ENCODE measurements at places on chromosomes 2 and 18.

DNA sequence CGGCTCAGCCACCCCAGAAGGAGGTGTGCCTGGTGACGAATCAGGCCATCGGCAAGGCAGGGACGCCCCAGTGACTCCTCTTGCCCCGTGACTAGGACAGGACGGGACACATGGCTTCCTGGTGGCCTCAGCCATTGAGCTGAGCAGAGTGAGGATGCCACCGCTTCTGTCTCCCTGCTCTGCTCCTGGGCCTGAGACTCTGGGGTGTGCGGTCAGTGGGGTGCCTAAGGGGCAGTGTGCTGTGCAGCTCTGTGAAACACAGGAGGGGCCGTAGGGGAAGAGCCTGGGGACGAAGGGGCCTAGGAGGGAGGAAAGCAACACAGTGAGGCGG is 24.3 kb downstream of the IGFBP5 start:
- DNase-seq, result no peak

DNA sequence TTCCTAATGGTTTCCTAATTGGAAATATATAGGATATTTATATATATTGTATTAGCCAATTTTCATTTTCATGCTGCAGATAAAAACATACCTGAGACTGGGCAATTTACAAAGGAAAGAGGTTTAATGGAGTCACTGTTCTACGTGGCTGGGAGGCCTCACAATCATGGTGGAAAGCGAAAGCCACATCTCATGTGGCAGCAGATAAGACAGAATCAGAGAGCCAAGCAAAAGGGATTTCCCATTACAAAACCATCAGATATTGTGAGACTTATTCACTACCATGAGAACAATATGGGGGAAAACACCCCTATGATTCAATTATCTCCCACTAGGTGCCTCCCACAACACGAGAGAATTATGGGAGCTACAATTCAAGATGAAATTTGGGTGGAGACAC is 242.5 kb upstream of the NETO1 start:
- no peak for DNase-seq

GRCh38 chr2:163943403-163944346 is 207.9 kb upstream of the FIGN start:
- no peak for DNase-seq

DNA sequence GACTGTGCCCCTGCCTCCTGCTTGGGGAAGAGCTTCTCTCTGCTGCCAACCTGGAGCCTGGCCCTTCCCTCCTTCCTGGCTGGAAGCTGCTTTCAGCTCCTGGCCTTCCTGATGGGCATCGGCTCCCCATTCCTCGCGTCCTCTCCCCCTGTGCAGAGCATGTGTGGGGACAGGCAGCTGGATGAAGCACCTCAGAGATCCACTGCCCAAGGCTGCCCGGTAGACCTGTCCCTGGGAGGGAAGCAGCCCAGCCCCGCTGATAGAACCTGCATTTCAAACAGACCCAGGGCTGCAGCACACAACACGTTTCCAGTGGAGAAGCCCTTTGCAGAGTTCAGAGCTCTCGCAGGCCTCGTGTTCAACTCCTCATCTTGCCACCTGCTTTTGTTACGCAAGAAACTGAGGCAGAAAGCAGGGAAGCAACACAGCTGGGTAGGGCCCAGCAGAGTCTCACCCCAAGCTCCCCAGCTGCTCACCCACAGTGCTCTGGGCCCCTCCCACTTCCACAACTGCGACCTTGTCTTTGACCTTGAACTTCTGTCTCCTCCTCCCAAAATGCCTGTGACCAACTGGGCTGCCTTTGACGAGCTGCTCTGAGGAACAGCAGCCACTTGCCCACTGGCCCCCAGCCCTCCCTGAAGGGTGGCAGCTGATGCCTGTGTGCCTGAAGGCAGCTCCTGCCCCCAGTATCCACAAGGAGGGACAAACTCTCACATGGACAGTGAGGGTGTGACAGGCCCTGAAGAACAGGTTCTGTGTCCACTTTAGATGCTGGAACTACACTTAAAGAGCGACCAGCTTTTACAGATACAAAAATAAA is 65.5 kb downstream of the PARD6G start:
- no peak for DNase-seq

- DNase-seq, result no peak
Observed at GRCh38 chr2:65991381-65992197, 443.3 kb upstream of the MEIS1 start.

DNA sequence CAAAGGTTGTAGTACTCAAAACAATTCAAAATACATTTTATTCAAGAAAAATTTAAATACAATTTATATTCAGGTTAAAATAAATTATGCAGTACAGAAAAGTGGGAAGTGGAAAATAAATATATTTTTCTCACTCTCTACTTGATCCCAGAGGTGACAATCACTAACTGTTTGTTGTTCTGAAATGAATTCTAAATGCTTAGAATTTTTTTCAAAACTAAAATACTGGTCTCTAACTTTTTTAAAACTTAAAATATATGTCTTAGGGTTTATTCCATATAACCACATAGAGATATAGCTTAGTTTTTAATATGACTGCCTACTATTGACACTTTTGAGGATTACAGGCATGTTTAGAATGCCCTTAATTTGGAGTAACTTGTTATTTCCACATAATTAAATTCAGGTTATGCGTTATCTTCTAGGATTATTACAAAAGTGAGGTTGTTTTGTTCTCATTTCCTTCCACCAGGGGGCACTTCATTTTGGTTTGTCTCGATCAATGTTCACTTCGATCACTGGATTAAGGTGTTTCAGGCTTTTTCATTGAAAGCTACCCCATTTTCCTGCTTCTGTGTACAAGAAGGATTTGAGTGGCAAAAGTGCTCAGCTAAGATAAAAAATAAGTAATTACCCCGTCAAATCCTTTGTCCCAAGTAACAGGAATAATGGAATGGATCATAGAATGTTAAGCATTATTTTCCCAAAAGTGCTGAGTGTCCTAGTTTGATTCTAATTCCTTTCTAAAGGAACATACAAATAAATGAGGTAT is 27.1 kb upstream of the TFPI start:
- peak; percentile 3 for DNase-seq

GRCh38 chr2:235114286-235114685 is 162.5 kb downstream of the SH3BP4 start:
- no peak for DNase-seq

GRCh38 chr2:9737053-9737875 is 106.0 kb upstream of the TAF1B start:
- no peak for DNase-seq

DNA sequence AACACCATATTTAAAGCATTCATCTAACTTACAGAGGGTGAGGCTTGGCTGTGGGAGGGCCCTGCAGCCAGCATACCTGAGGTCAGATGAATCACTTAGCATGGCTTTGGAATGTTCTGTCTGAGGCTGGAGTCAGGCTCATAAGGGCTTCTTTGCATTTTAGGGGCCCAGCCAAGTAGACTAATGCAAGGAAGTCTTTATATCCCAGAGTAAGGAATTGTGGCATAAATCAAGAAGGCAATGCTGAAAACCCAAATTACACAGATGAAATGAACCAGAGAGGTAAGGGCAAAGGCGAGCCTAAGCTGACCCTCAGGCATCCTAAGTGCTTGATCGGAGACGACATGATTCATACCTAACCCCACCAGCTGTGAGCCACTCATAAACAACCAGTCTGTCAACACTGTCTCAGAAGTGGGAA is 383.6 kb downstream of the DCC start:
- no peak for DNase-seq

DNA sequence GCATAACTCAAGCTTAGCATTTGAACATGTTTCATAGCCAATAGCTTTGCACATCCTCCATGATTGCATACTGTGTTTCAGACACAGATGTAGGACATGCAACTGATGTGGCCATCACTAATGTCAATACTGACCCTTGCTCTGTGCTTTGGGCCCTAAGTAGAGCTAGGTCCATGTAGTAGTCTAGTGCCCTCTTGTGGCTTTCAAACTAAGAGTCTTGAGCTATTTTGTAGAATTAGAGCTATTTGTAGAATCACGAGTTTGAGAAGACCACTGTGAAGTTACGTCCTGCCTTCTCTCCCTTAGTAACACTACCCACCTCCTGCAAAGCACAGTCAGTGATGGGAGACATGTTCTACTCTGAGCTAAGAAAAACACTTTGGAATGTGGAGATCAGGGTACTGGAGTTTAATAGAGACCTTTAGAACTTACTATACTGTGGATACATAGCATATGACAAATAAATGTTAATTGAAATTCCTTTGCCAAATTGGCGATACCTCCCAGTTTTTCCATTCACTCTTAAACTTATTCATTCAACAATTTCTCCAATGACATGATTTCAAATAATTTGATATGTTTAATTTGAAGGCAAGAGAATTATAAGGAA is 306.5 kb upstream of the TNP1 start:
- DNase-seq, result peak; percentile 27

GRCh38 chr18:11149441-11150270 is at the start of gene PIEZO2:
Gene PIEZO2, minus strand, starts transcription at chr18:11149569. Its CDS starts 981 bp downstream, at chr18:11148588.
- no peak for DNase-seq

GRCh38 chr18:44791520-44791919 is 110.8 kb downstream of the SETBP1 start:
- no peak for DNase-seq

Data from NCI-H2227 treated with DMSO at 0.1 percent for 48 hours (cell line).